Foreskin keratinocyte (primary cell): ENCODE measurements at places on chromosomes 4 and X. TPM values are rescaled to one million over a fixed set of nuclear protein-coding genes. Genes with fewer than 3 reads are reported as not detected.

DNA sequence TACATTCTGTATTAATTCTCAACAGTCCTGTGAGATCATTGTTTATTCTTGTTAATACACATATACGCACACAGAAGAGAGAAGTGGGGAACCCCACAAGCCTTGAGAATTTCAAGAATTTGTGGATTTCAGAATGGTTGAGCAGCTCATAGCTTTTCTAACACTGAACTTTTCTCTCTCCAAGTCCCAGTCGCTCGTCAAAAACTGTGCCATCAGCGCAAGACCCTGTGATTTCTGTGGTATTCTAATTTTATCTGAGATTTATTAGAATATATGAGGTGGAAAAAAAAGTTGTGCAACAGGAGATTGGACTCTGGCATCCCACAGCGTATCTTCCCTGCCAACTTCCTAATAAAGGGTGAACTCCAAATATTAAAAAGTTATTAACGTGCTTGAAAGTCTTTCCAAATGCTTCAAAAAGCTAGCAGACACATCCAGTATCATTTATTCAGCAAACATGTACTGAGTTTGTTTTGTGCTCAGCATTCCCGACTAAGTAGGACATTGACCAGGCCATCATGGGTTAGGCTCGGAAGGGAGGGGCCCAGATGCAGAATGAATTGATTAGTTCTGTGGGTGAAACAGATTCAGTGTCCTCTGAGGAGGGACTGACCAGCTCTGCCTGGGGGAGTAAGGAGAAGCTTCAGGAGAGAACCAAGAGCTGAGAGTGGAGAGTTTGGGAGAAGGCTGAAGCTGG lies 165.6 kb downstream of the CBR4 start:
- no peak for DNase-seq

DNA sequence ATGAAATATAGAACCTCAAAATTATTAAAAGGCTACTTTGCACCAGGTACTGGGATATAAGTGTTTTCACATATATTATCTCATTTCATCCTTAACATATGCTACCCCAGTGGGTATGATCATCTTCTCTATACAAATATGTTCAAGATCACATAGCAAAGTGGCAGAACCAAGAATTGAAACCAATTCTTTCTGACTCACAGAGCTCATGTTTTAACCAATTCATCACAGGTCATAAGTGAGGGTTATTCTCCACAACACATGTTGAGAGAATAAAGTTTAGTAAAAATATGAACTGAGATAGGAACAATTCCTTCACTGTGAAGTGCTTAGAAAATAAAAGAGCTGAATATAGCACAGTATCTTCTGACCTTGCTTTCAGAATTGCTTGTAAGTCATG lies 442.9 kb upstream of the RASGEF1B start:
- no peak for DNase-seq

- DNase-seq: no peak
These were observed 107.8 kb downstream of the GATB start for GRCh38 chr4:151652841-151653547.

DNA sequence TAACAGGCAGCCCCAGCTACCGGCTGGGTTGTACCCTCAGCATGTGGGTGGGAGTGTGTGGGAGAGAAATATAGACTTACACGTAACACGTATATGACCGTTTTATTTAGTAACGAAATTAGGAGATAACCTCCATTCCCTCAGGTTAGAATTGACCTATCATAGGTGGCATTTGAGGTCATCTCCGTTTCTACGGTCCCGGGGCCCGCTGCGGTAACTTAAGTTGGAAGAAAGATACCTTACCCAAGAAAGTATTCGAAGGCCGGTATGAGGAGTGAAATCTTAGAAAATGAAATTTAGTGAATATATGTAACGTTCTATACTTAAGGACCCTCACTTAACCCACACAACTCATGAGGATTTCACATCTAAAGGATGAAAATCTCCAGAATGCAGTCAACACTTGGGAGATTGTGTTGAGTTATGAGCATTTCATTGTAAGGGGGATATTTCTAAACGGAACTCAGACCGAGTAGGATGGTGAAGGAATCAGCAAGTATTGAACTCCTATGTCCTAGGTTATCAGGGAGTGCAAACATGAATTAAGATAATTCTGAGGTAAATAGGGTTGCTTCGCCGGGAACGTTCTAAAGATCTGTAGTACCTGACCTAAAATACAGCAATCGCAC lies 891 bp downstream of the CISD2 start:
- peak; percentile 9 for DNase-seq

GRCh38 chr4:77731656-77732055 lies 87.5 kb downstream of the CNOT6L start:
- DNase-seq: no peak

DNA sequence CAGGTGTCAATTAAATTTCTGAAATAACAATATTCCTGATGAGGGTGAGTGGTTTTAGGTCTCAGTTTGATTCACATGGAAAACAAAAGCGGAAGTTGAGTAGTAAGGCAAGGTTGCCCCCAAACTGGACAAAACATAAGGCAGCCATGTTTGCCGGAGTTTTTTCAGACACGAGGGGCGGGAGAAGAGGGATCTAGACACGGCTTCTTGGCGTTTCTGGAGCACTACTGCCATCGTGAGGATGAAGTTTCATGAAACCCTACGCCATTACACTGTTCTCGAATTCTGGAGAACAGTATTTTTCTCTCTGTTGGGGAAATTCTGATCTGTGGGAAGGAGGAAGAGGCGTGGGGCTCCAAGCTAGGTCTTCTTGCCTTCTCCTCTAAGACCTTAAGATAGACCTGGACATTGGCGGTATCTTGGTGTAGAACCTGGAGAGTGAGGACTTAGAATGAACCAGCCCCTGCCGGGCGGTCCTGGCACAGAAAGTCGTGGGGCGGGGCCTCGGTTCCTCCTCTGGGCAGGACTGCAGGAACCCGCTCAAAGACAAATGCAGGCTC lies 160.3 kb downstream of the OR13H1 start:
- no peak for DNase-seq

The PABPC1L2B gene
- total RNA-seq: not detected in 2 replicates

The SUPT20HL2 gene
- not detected in 2 replicates for total RNA-seq

DNA sequence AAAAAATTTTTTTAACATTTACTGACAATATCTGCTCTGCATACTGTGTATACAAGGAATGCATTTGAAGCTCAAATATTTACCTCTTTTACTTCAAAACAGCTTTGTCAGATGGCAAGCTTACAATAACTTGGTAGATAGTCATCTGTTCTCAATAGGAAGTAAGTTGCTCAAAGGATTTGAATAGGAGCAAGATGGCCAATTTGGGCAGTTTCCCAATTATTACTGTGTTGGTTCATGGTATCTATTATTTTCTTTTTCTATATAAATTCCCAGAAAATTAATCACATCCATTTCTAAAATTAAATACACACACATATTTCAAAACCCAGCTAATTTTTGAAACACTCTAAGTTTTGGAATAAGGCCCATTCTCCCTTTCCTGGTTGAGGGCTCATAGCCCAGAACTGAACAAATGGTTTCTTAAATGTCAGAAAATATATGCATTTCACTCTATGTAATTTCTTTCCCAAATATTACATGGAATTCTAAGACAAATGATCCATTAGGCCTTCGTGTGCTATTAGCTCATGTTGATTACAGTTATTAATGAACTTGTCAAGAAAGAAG lies 60.2 kb upstream of the BLTP1 start:
- DNase-seq: no peak

DNA sequence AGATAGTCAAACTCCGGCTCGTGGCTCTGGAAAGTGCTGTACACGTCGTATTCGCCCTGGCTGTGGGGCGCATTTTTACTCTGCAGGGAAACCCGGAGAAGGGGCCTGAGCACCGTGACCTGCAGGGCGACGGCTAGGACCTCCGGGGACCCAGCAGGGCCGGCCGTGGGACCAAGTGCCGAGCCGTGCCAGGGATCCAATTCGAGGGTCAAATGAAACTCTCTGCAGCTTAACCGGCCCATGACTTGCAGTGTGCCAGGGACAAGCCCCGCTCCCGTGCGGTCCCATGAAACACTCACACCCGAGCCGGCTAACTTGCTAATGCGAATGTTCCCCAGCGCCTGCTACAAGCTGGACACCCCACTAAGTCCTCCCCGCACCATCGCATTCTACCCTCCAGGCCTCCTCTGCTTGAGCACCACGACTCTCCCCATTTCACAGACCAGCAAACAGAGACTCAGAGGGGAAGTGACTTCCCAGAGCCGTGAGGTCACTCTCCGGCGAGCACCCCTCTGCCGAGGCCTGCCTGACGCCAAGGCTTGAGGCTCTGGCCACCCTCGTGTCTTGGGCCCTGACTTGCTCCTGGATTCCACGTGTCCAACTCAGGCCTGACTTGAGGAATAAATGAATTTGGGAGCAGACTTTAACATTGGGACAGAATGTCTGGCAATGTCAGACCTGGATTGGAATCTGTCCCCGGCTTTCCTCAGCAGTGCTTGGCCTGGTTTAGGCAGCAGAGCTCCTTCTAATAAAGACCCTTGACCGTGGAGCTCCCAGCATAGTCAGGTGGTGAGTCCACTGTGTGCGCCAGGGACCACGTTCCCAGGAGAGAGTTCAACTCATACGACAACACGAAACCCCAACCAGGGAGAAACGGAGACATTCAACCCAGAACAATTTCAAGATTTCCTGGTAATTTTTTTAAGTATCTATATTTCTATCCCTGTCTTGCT lies 93.6 kb downstream of the PPP2R2C start:
- DNase-seq: no peak

The SLC9B1 gene
- total RNA-seq: 0.11 and 0.20 TPM in 2 replicates

DNA sequence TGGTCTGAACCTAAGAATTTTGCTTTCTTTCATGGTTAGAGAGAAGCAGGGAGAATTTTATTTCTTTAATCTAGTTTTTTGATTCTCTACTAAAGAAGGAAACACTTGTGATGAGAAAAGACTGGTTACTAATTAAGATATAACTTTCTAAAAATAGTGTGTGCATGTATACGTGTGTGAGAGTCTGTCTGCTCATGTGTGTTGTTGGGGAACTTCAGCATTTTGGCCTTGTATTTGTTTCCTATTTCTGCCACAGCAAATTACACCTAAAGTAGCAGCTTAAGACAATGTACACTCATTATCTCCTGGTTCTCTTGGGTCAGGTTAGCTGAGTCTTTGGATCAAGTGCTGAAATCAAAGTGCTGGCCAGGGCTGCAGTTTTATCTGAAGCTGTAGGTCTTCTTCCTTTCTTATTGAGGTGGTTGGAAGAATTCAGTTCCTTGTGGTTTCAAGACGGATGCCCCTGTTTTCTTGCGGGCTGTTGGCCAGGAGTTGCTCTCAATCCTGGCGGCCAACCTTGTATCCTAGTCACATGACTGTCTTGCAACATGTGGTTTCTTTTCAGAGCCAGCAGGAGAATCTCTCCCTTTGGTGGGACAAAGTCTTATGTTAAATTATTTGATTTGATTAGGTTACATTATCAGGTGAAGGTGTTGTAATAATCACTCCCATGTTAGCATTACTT lies 188.4 kb upstream of the CLNK start:
- no peak for DNase-seq
